ENCODE measurements at places on chromosomes 4 and X. TPM values are rescaled to one million over a fixed set of nuclear protein-coding genes. Genes with fewer than 3 reads are reported as not detected.

Gene SMIM31
- not detected for total RNA-seq

Gene SLC7A11
- total RNA-seq, result 18.6 TPM

Gene RTL9
- total RNA-seq, result 11.2 TPM

Gene ATOH1
- not detected for total RNA-seq

Gene MID1
- 35.5 TPM for total RNA-seq

Gene ITM2A
- 89.3 TPM for total RNA-seq

Gene CFI
- 10.7 TPM for total RNA-seq

Gene CNGA1
- total RNA-seq, result not detected

Gene ACOT9
- 42.4 TPM for total RNA-seq

Gene ADH1A
- total RNA-seq, result not detected

Gene CLNK
- not detected for total RNA-seq

Gene NDP
- 2.6 TPM for total RNA-seq

Gene MSN
- 290 TPM for total RNA-seq

Gene TRAM1L1
- 0.72 TPM for total RNA-seq

Gene YIPF7
- total RNA-seq, result not detected

Gene CEP135
- total RNA-seq, result 5.8 TPM

Gene ARHGAP36
- not detected for total RNA-seq

Gene HTATSF1
- 16.8 TPM for total RNA-seq

Gene FMR1NB
- not detected for total RNA-seq

Gene TMEM33
- 49.4 TPM for total RNA-seq

Gene TSPAN6
- 26.9 TPM for total RNA-seq

Gene ANXA3
- total RNA-seq, result 20.6 TPM

Gene BEND4
- not detected for total RNA-seq

Gene RHOXF2B
- total RNA-seq, result not detected

Gene CXXC4
- not detected for total RNA-seq

Gene TIMM17B
- 9.6 TPM for total RNA-seq

Gene NPY2R
- 3.9 TPM for total RNA-seq

Gene TCEAL6
- total RNA-seq, result not detected

Gene TENM3
- total RNA-seq, result 0.81 TPM

Gene HGFAC
- total RNA-seq, result not detected

Gene SULT1E1
- total RNA-seq, result 10.2 TPM

Gene MAPK10
- 3.9 TPM for total RNA-seq

Gene CFAP47
- not detected for total RNA-seq

Gene MORF4L2
- 931 TPM for total RNA-seq

Gene GPRASP3
- 0.54 TPM for total RNA-seq

Gene FOXR2
- not detected for total RNA-seq

Gene SPATA4
- total RNA-seq, result not detected

Gene PAGE4
- not detected for total RNA-seq

Gene XKRX
- total RNA-seq, result 0.32 TPM

Gene TNIP3
- 0.81 TPM for total RNA-seq

Gene RADX
- total RNA-seq, result not detected
